T-helper 17 cell (primary cell): ENCODE measurements at places on chromosomes 2 and 18.

DNA sequence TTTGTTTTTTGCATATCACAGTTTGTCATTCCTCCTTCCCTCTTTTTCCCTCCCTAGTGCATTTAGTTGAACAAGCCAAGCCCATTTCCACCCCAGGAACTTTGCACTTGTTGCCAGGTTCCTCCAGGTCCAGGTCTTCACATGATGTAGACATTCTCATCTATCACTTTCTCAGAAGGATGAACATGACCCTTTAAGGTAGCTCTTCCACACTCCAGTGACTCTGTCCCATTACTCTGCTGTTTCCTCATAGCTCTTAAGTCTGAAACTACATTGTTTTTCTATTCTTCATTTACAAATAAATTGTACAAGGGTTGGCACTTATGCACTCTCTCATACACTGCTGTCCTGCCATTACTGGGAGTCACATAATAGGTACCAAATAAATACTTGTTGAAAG, 6.1 kb downstream of the KYNU start:
- DNase-seq = no peak

DNA sequence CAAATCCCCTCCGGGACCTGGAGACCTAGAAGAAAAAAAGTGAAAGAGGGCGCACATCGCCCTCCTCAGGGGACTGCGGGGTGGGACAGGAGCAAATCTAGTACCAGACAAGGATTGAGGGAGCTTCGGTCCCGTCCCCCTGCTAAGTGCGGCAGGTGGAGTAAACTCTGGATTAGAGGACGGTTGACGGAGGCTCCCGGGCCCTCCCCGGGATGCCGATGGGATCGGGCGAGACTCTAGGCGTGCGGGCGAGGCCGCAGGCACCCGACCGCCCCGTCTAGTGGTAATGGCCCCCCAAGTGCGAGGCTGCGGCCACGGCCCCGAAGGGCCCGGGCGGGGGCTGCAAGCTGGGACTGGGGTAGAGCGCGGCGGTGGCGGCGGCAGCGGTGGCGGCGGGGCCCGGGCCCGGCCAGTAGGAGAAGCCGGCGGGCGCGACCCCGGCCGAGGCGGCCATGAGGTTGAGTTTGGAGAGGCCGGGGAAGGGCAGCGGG, 3.5 kb downstream of the FEV start:
- no peak for DNase-seq

GRCh38 chr2:153479573-153479972, 1.0 kb upstream of the RPRM start:
- no peak for DNase-seq

GRCh38 chr2:191341436-191341835, 96.2 kb downstream of the MYO1B start:
- no peak for DNase-seq

GRCh38 chr2:166725927-166726924, 162.1 kb upstream of the XIRP2 start:
- no peak for DNase-seq

DNA sequence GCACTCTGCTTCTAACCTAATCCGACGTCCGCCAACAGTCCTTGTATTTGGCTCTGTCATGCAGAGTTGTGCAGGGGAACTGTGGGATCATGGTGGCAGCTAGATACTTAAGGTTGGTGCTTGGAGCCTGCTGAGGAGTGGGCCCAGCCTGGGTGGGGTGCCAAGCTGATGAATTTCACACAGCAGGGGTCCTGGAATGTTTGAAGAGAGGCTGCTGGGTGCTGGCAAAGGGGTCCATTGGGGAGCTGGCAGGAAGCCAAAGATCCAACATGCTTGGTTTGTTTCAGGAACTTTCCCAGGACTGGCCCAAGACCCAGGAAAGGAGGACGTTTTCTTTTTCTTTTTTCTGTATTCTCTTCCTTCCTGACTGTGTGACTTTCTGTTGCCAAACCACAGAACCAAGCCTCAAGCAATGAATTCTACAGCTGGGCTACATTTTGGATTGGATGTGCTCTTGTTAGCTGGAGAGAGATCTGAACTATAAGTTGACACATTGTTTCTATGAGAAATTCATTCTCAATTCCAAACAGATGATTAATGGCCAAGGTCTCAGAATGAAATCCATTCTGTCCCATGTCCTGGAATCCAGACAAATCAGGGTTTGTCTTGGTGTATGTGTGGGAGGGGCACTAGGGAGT, 49.9 kb downstream of the DHRS9 start:
- no peak for DNase-seq

- DNase-seq = no peak
Measured at GRCh38 chr2:191961556-191961955, 114.7 kb upstream of the CAVIN2 start.

DNA sequence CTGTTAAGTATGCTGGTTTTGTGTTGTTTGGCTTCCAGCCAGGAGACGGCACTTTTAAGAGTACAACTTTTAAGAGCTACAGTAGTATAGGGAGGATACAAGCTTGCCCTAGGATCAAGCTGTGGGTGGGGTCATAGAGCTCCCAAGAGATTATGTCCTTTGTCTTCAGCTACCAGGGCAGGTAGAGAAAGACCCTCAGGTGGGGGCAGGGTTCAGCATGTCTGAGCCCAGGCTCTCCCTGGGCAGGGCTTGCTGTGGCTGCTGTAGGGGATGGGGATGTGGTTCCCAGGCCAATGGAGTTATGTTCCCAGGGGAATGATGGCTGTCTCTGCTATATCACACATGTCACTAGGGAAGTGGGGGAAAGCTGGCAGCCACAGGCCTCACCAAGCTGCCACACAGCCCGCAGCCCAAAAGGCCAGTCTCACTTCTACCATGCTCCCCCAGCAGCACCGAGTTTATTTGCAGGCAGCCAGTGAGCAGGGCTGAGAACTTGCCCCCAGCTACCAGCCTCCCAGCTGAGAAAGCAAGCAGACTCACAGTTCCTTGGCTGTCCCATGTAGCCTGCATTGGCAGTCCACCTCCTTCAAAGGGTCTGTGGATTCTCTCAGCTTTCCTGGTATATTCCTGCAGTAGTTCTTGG, 105.7 kb upstream of the ERBB4 start:
- DNase-seq = no peak

DNA sequence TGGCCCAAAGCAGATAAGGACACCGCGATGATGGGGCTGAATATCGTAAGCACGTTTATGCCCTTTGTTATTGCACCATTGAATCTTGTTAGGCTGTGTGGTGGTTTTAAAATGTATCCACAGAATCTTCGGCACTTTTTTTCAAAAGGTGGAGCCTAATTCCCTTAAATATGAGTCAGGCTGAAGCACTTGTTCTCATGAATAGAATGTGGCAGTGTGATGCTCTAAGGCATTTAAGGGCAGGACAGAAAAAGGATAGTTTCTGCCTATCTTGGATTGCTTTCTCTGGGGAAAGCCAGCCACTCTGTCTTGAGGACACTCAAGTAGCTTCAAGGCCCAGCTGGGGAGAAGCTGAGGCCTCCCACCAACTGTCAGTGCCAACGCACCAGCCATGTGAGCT, 39.6 kb downstream of the ABCA12 start:
- no peak for DNase-seq

DNA sequence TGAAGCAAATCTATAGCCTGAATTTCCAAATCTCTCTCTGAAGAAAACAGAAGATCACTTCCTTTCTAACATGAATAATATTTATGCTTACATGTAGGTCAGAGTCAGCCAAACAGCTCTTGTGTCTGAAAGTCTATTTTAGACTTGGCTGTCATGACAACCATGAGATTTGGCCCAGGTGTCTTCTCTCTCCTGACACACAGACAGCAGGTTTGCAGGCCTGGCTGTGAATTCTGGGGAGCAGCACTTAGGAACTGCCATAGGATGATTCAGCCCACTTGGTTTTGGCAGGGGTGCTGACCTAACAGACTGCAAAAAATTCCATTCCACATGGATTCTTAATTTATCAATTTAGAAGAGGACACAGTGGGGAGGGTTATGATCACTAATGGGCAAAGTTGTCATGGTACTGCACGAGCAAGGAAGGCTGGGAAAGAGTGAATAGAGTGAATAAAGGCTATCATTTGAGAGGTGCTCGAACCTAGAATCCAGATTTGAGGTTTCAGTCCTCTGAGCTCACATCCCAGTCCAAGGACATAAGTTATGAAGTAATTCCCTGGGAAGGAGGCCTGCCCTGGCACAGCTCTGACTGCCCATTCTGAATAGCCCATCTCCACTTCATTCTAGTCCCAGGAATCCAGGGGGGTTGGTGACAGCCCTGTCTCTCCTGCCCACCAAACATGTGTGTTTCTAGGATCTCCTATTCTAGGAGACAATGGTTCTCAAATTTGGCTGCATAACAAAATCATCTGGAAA, 453.9 kb upstream of the TRIB2 start:
- DNase-seq = no peak

DNA sequence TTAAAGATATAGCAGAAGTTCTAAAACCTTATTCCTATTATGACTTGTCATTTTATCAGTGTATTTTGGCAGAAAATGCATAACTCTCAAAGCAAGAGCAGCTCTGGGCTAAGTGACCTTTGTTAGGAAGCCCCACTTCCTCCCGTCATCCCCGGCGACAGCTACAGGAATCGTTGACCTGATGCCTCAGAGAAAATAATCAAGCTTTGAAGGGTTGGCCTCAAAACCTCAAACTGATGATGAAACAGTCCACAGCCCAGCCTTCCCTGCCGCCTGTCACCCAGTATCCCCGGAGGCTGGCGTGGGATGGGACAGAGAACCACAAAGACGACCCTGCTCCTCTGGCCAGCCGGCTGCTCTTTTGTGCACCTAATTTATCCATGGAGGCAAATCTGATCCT, 65.3 kb downstream of the KCNF1 start:
- DNase-seq = no peak

DNA sequence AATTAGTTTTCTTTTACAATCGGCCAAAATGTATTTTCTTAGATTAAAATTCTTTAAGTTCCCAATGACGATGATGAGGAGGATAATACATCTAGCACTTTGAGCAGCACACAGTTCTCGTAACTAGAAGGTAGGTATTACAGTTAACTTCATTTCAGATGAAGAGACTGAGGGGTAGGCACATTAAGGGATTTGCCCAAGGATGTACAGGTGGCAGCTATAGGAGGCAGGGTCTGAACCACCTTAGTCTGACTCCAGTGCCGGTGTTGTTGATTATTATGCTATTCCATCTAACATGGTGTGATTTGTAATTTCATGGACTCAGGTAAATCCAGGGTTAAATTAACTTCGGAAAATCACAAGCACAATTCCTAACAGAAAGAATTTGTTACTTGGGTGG, 1.1 kb downstream of the CD28 start:
- no peak for DNase-seq

DNA sequence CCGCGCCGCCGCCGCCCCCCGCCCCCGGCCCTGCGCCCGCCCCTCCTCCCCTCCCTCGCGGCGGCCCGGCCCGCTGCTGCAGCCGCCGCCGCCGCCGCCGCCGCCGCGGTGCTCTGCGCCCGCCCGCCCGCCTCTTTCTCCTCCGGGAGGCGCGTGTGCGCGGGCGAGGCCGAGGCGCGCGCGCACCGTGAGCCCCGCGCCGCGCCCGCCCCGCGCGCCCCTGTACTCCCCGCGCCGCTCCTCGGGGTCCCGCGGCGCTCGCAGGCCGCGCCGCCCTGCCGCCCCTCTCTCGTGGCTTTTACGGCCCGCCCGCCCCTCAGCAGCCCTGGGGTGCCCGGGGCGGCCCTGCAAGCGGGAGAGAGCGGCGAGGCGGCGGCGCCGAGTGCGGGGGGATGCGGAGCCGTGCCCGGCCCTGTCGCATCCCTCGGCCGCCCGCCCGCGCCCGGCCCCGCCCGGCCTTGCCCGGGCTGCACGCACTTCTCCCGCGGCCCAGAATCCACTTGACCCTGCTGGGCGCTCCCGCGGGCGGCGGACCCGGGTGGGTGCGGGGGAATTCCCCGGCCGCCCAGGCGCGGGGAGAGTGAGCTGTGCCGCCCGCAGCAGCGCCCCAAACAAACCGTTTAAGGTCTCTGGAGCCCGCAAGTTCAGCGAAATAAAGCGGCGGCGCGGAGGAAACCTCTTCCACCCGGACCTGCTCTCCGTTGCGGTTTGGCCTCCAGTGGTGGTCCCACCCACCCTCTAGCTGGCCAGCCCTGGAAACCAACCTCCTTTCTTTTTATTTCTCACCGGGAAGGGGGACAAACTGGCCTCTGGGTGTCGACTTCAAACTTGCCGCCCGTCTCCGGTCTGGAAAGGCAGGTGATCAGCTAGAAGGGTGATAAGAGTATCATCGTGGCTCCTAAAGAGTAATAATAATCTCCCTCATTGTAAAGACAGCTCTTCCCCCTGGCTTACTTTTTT, 37.4 kb downstream of the AFF3 start:
- DNase-seq = peak; percentile 10

DNA sequence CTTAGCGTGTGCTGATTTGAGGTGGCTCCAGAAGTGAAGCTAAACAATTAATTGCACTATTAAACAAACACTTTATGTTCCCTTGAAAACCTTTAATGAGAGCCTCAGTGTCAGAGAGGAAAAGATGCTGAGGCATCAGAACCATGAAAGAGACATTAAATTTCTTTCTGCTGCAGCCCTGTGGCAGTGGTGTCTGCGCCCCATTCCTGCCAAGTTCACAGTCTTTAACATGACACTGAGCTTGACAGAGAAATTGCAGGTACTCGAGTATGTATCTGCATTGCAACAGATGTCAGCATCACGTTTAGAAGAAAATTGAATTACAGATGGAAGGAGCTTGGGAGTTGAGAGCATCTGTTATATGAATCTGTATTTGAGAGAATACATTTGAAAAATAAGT, 111.3 kb upstream of the CREB1 start:
- DNase-seq = no peak

- DNase-seq = no peak
Measured at GRCh38 chr2:232280341-232280740, 98.2 kb upstream of the ALPP start.

GRCh38 chr2:135694711-135695110, 46.9 kb upstream of the UBXN4 start:
- no peak for DNase-seq

- no peak for DNase-seq
Measured at GRCh38 chr2:204673877-204674276, 128.6 kb downstream of the PARD3B start.

- no peak for DNase-seq
Measured at GRCh38 chr2:50126845-50127244, 905.1 kb downstream of the NRXN1 start.

GRCh38 chr2:102803041-102803896, 41.4 kb downstream of the TMEM182 start:
- DNase-seq = no peak

DNA sequence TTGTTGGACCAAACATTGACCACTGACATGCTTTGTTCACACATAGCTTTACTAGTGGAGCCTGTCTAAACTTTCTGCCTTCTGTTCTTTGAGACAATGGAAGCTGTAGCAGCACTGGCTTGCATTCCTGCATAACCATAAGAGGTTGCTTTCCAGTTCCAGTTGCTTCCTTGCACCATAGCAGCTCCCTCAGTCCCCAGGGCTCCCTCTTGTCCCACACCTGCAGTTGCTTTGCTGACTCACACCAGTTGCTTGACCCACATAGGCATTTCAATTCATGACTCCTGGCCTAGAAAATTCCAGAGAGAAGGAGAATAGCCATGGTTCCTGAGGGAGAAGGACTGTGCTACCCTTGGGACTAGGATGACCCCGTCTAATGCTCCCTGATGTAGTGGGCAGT, 20.9 kb downstream of the SGPP2 start:
- no peak for DNase-seq
